A172 (cell line): ENCODE measurements at places on chromosomes 1 and 21. TPM values are rescaled to one million over a fixed set of nuclear protein-coding genes. Genes with fewer than 3 reads are reported as not detected.

The EBNA1BP2 gene
- total RNA-seq, result 167 and 244 TPM in 2 replicates

The IL23R gene
- total RNA-seq, result not detected in 2 replicates

The LORICRIN gene
- total RNA-seq, result not detected in 2 replicates

The FOXO6 gene
- total RNA-seq, result 0.47 and 1.0 TPM in 2 replicates

The GBP1 gene
- 7.1 and 14.7 TPM in 2 replicates for total RNA-seq

GRCh38 chr1:53688381-53689102 lies 50.4 kb downstream of the GLIS1 start:
- no peak for DNase-seq

DNA sequence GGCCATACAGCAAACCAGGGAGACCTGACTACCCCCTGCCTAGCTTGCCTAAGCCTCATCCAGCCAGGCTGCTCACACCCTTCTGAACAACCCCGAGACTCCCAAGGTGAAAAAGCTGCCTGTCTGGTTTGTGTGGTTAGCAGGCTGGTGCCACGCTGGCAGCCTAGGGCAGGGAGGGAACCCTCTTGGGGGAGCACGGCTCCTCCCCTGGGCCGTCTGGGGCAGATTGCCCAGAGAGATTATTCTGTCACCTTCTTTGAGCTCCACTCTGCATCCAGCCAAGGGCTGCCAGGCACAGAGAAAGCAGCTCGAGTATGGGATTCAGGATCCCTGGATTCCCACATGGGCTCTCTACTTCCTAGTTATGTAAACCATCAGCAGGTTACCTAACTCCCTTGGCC lies 27.5 kb upstream of the TCEA3 start:
- DNase-seq, result peak; percentile 43

DNA sequence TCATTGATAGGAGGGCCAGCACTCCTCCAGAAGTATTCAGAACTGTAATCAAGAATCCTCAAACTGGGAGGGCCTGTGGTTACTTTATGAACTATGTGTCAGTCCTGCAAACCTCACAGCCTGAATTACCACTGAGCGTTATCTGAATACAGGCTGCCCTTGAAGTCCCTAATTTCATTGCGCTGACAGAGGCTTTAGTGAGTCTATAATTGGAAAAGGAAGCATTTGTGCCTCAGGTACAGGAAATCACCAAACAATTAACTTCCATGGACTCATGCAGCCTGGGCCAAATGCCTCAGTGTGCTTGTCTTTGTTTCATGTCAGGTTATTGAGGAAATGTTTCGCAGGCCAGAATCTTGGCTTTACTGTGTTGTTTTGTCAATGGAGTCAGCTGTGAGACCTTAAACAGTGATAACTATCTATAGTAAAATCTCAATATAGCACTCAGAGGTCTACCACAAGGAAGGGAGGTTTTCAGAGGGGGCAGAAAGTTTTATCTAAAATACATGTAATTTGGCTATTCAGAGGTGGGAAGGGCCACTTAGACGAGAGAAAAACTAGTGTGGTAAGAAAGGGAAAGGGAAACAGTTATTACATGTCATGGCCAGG lies 32.9 kb upstream of the DOCK7 start:
- DNase-seq, result peak; percentile 15

DNA sequence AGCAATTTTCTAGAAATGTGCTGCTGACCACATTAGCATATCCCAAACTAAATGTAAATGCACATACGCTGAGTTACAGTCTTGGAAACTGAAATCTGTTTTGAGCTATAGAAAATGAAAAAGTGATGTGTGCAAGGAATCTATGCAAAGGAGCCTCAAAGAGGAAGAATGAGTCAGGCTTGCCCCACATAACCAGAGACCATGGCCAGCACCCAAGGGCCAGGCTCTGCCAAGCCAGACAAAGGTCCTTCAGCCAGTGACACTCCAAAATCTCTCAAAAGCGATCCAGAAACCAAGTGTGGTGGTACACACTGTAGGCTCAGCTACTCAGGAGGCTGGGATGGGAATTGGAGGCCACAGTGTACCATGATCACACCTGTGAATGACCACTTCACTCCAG lies 195.2 kb downstream of the TOMM20 start:
- DNase-seq, result peak; percentile 68

- DNase-seq, result peak; percentile 41
Measured at GRCh38 chr1:45617618-45618017, 6.2 kb downstream of the CCDC17 start.

DNA sequence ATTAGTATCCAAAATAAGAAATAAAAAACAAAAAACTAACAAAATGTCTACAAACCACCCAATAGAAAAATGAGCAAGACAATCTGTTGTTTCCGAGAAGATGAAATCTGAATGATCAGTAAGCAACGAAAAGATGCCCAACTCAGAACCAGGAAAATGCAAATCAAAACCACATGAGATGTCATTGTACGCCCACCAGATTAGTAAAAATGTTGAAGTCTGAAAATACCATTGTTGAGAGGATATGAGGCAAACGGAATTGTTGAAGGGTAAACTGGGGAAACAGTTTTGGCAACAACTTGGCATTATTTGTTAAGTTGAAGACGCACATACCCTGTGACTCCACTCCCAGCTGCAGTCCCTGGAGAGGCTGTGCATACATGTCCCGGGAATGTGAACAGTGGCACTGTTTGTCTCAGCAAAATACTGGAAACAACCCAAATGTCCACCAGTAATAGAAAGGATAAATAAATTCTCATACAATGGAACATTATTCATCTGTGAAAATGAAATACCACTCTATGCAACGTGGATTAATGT lies 10.6 kb downstream of the ZBTB17 start:
- DNase-seq, result no peak

- DNase-seq, result no peak
Measured at GRCh38 chr1:166165661-166166328, 1.0 kb downstream of the FAM78B start.

- DNase-seq, result no peak
Measured at GRCh38 chr1:19651141-19651737, 7.1 kb downstream of the NBL1 start.

- no peak for DNase-seq
Measured at GRCh38 chr1:53259932-53260331, 21.6 kb upstream of the MAGOH start.

GRCh38 chr1:8367571-8368194 lies 49.8 kb downstream of the SLC45A1 start:
- no peak for DNase-seq
